Activated T-helper 1 cell treated with anti-CD3 and anti-CD28 coated beads, Interleukin-12 subunit alpha, Interleukin-12 subunit beta, Interleukin-2, Interleukin-4 antibody, amounts not matched to agents 30 ng/mL and 10 ng/mL and 1 ng/mL, durations not matched to agents 14 hours and 24 hours and 36 hours (primary cell): ENCODE measurements at places on chromosomes 4 and X. TPM values are rescaled to one million over a fixed set of nuclear protein-coding genes. Genes with fewer than 3 reads are reported as not detected.

SSX4B gene
- not detected in 2 replicates for total RNA-seq

TRIM75 gene
- total RNA-seq = not detected in 2 replicates

GRCh38 chrX:21985332-21985777 lies 44.8 kb downstream of the SMS start:
- peak; percentile 36 for DNase-seq

DNA sequence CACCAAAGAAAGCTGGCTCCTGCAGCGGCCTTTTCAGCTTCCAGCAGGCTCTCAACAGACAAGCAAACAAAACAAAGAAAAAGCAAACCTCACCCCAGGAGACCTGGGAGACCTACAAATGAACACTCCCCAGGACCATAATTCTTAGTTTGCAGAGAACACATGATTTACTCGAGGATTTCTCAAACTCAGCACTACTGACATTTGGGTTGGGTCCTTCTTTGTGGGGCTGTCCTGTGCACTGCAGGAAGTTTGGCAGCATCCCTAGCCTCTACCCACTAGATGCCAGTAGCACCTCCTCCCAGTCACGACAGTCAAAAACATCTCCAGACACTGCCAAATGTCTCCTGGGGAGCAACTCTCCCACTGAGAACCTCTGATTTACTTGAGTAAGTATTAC lies 21.9 kb downstream of the APOO start:
- no peak for DNase-seq

DNA sequence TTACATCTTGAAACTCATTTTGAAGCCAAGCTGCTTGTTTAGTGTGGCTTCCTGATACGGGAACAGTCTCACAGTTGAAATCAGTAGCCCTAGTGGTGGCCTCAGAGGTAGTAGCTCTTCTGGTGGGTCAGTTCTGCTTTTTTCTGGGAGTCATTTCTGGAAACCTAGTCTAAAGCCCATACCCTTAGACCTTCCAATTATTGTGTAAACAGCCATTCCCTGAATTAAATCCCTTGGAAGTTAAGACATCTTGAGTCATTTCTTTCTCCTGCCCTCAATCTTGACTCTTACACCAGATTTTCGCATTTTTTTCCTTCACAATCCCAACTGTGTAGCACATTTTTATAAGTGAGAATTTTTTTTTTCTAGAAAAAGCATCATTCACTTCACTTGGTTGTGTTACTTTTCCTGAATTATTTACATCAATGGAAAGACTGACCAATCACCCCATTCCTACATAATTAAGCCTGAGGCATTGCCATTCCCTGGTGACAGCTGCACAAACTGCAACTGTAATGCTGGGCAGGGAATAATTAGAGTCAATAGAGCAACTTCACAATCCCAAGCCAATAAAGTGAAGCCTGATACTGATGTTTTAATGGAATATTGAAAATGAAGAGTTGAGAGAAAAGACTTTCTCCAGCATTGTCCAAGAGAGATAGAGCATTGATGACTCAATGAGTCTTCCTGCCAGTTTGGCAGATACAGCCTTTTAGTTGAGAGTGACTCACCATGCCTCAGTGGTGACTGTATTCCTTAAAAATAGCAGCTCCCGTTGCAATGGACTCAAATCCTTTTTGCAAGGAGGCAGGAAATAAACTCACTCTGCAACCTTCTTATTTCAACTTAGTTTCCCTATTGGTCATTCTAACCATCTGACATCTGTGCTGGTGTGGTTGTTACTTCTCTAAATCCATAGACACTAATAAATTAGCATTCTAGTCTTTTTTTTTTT lies 13.0 kb upstream of the SEPSECS start:
- no peak for DNase-seq

PDE5A gene
- total RNA-seq = 0.10 TPM in 1 of 2 replicates, not detected in the other

- peak; percentile 81 for DNase-seq
These were observed at the start of gene GEMIN8 for GRCh38 chrX:14029425-14030173. Gene GEMIN8, minus strand, starts transcription at chrX:14029892. Its CDS starts 8,414 bp downstream, at chrX:14021478.
